Smooth muscle cell of the umbilical artery (primary cell): ENCODE measurements at places on chromosomes 16 and 17. TPM values are rescaled to one million over a fixed set of nuclear protein-coding genes. Genes with fewer than 3 reads are reported as not detected.

The KRT13 gene
- 0.30 and 0.46 TPM in 2 replicates for total RNA-seq

The ZSCAN10 gene
- total RNA-seq, result not detected in 2 replicates

The PEMT gene
- total RNA-seq, result 19.9 and 36.2 TPM in 2 replicates

The KRTAP1-5 gene
- total RNA-seq, result 0.23 and 0.30 TPM in 2 replicates

The FNDC8 gene
- total RNA-seq, result not detected in 2 replicates

The CLDN9 gene
- total RNA-seq, result not detected in 2 replicates

The RASD1 gene
- 0.83 and 1.8 TPM in 2 replicates for total RNA-seq

The B9D1 gene
- total RNA-seq, result 18.0 and 34.1 TPM in 2 replicates

The RPA1 gene
- total RNA-seq, result 19.6 and 33.5 TPM in 2 replicates

The KRT26 gene
- not detected in 2 replicates for total RNA-seq

The WFIKKN2 gene
- total RNA-seq, result under 0.01 and 0.09 TPM in 2 replicates

The CCL13 gene
- 0.59 TPM in 1 of 2 replicates, not detected in the other for total RNA-seq

The DPEP3 gene
- total RNA-seq, result not detected in 2 replicates

The RNF222 gene
- not detected in 2 replicates for total RNA-seq

The CCL4L2 gene
- not detected in 2 replicates for total RNA-seq

The SYT17 gene
- total RNA-seq, result 0.05 TPM in 1 of 2 replicates, not detected in the other

The SLC5A2 gene
- total RNA-seq, result not detected in 2 replicates

The KPNB1 gene
- 369 and 570 TPM in 2 replicates for total RNA-seq

The PPL gene
- under 0.01 and 0.05 TPM in 2 replicates for total RNA-seq

The GNGT2 gene
- not detected in 2 replicates for total RNA-seq

The C16orf54 gene
- not detected in 2 replicates for total RNA-seq

The ZNF205 gene
- total RNA-seq, result 12.2 and 14.9 TPM in 2 replicates

The NPIPB13 gene
- 1.4 and 1.8 TPM in 2 replicates for total RNA-seq

The CHAD gene
- not detected in 2 replicates for total RNA-seq

The EME1 gene
- 0.59 and 4.3 TPM in 2 replicates for total RNA-seq

The TEPSIN gene
- total RNA-seq, result 11.9 and 14.2 TPM in 2 replicates

The PRSS8 gene
- total RNA-seq, result not detected in 2 replicates

The HOXB13 gene
- total RNA-seq, result under 0.01 TPM in 1 of 2 replicates, not detected in the other

The TP53TG3F gene
- total RNA-seq, result not detected in 2 replicates

The NAGS gene
- total RNA-seq, result 1.5 and 6.1 TPM in 2 replicates

The KRTAP9-4 gene
- total RNA-seq, result not detected in 2 replicates

The P2RX1 gene
- 4.8 and 17.3 TPM in 2 replicates for total RNA-seq

The KRT39 gene
- not detected in 2 replicates for total RNA-seq

The CACNG3 gene
- total RNA-seq, result not detected in 2 replicates

The COX11 gene
- total RNA-seq, result 41.3 and 52.5 TPM in 2 replicates

The TAT gene
- total RNA-seq, result not detected in 2 replicates

The SPEM2 gene
- not detected in 2 replicates for total RNA-seq

The PRCD gene
- 1.2 and 1.5 TPM in 2 replicates for total RNA-seq

The CPNE7 gene
- total RNA-seq, result 14.8 and 27.5 TPM in 2 replicates

The PLCG2 gene
- 0.30 and 1.8 TPM in 2 replicates for total RNA-seq
